ENCODE measurements at places on chromosomes 3 and 15. TPM values are rescaled to one million over a fixed set of nuclear protein-coding genes. Genes with fewer than 3 reads are reported as not detected.
A peak's percentile ranks its signal among the peaks of the same experiment; 100 is the strongest.

STARD9 gene
- 7.4 TPM for total RNA-seq

TTLL13 gene
- not detected for total RNA-seq

FAM81A gene
- total RNA-seq: 2.8 TPM

FAN1 gene
- total RNA-seq: 10.1 TPM

CLRN1 gene
- total RNA-seq: not detected

DISP2 gene
- 0.21 TPM for total RNA-seq

CLN6 gene
- total RNA-seq: 12.4 TPM

ZFYVE19 gene
- total RNA-seq: 33.8 TPM

PLA2G4E gene
- total RNA-seq: not detected

SSR3 gene
- 233 TPM for total RNA-seq

- H3K36me3 ChIP-seq: 0 out of 2 replicates have a peak, but pooled peaks cover 3% of the 10 kb centered on the region
- peak; percentile 82 for DNase-seq
- H3K27me3 ChIP-seq: no peaks in the 10 kb centered on the region
- no peak overlapping the region for H3K4me3 ChIP-seq
- H3K27ac ChIP-seq: peak overlapping the region; percentile 52
Measured at GRCh38 chr3:58383904-58384303, 49.7 kb downstream of the PDHB start.

GRCh38 chr15:77584201-77584600 is 48.5 kb downstream of the LINGO1 start:
- H3K36me3 ChIP-seq: no peaks in the 10 kb centered on the region
- DNase-seq: no peak
- no peak overlapping the region for H3K27ac ChIP-seq
- H3K4me1 ChIP-seq: no peaks in the 10 kb centered on the region
- no peaks in the 10 kb centered on the region for H3K27me3 ChIP-seq

DNA sequence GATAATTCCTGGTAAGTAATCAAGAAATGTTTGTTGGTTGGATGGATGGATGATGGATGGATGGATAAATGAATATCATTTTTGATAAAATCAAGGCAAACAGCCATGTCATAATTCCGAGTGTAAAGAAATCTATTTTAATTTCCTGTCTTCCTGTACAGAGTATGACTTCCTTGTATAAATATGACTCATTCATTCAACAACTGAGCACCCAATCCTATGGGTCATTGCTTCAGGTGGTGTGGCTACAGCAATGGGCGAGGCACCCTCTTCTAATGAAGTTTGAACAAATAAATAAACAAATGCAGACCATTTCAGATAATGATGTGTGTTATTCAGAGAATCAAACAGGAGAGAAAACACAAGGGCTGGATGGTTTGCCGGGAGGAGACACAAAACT is 198.7 kb downstream of the TNIK start:
- no peaks in the 10 kb centered on the region for H3K27me3 ChIP-seq
- no peak for DNase-seq
- no peak overlapping the region for H3K27ac ChIP-seq
- H3K36me3 ChIP-seq: no peaks in the 10 kb centered on the region
- H3K4me3 ChIP-seq: no peak overlapping the region

- no peak overlapping the region for H3K27ac ChIP-seq
- no peak overlapping the region for H3K4me3 ChIP-seq
- H3K27me3 ChIP-seq: no peaks in the 10 kb centered on the region
- DNase-seq: peak; percentile 8
- no peaks in the 10 kb centered on the region for H3K4me1 ChIP-seq
Measured at GRCh38 chr3:107740992-107741896, 218.5 kb downstream of the BBX start.

GRCh38 chr3:54321520-54321919 is 199.2 kb downstream of the CACNA2D3 start:
- no peak for DNase-seq
- H3K4me1 ChIP-seq: no peaks in the 10 kb centered on the region
- no peak overlapping the region for H3K4me3 ChIP-seq
- H3K27me3 ChIP-seq: no peaks in the 10 kb centered on the region
- no peaks in the 10 kb centered on the region for H3K36me3 ChIP-seq
- no peak overlapping the region for H3K27ac ChIP-seq

- no peak for DNase-seq
- H3K36me3 ChIP-seq: no peaks in the 10 kb centered on the region
- no peaks in the 10 kb centered on the region for H3K27me3 ChIP-seq
- no peak overlapping the region for H3K4me3 ChIP-seq
Measured at GRCh38 chr3:186998937-186999368, 68.6 kb downstream of the ST6GAL1 start.

- H3K27ac ChIP-seq: no peak overlapping the region
- H3K27me3 ChIP-seq: no peaks in the 10 kb centered on the region
- H3K36me3 ChIP-seq: no peaks in the 10 kb centered on the region
- no peak for DNase-seq
Measured at GRCh38 chr3:118543832-118544231, 490.8 kb downstream of the IGSF11 start.

DNA sequence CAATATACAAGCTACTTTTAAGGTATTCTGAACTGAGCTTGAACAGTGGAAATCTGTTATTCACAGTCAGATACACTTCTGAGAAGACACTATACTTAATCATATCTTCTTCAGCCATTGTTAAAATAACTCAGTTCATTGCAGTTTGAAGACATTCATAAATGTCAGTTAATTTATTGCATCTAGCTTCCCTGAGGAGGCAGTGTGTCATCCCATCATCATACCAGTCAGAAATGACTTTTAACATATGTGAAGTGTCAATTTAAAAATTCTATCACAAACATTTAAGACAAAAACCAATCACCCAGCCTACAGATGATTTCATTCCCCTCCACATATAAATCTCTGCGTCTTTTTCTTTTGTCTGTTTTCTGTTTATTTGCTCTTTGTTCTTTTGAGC is 7.5 kb downstream of the TMEM207 start:
- no peak overlapping the region for H3K4me3 ChIP-seq
- H3K27ac ChIP-seq: no peak overlapping the region
- H3K36me3 ChIP-seq: no peaks in the 10 kb centered on the region
- no peaks in the 10 kb centered on the region for H3K4me1 ChIP-seq
- no peaks in the 10 kb centered on the region for H3K27me3 ChIP-seq
- no peak for DNase-seq

DNA sequence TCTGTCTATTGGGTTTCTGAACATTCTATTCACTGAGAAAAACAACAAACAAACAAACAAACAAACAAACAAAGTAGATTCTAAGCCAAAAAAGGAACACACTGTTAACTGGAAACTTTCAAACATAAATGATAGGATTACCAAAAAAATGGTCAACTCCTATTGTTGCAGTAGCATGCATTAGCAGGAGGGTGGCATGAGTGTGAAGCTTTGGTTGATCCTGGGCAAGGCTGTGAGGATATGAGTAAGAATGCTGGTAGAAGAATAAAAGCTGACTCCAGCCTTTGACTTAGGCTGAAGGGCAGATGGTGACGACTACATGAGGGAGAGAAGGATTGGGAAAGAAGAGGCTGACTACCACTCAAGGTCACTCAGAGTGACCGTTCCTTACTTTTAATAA is 810.3 kb downstream of the VGLL3 start:
- H3K27me3 ChIP-seq: no peaks in the 10 kb centered on the region
- no peak overlapping the region for H3K27ac ChIP-seq
- H3K36me3 ChIP-seq: no peaks in the 10 kb centered on the region
- H3K4me1 ChIP-seq: no peaks in the 10 kb centered on the region
- no peak overlapping the region for H3K4me3 ChIP-seq

GRCh38 chr15:62940755-62941361 is 101.7 kb upstream of the TPM1 start:
- H3K4me1 ChIP-seq: peaks cover 22% of the 10 kb centered on the region
- peak overlapping the region; percentile 70 for H3K27ac ChIP-seq
- peak; percentile 86 for DNase-seq
- H3K36me3 ChIP-seq: no peaks in the 10 kb centered on the region

GRCh38 chr15:43105077-43105736 is 631 bp downstream of the UBR1 start:
- peak overlapping the region; percentile 57 for H3K4me3 ChIP-seq
- no peak for DNase-seq
- peaks cover 30% of the 10 kb centered on the region for H3K36me3 ChIP-seq
- no peaks in the 10 kb centered on the region for H3K27me3 ChIP-seq

DNA sequence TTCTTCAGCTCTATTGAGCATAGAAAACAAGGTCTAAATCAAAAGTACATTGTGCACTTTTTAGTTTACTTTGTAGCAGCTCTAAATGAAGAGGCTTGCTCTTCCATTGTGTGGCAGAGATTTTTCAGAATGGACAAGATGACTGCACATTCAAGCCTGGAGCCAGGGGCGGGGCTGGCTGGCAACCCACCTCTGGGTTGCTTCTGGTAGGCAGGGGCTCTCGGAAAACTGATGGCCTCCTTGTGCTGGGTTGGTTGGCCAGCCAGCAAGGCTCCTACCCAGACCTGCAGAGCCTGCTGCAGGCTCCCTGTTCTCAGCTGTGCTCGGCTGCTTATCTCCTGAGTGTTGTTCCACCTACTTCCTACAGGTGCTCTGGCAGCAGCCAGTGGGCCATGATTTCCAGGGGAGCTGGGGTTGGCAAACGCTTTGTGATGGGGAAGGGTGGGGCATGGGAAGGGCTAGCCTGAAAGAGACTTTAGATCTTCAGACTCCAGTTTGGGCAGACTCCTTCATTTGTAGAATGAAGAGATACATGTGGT is 8.8 kb downstream of the BSN start:
- no peaks in the 10 kb centered on the region for H3K36me3 ChIP-seq
- no peaks in the 10 kb centered on the region for H3K4me1 ChIP-seq
- no peaks in the 10 kb centered on the region for H3K27me3 ChIP-seq
- H3K4me3 ChIP-seq: no peak overlapping the region

GRCh38 chr15:29319823-29320222 is 50.2 kb upstream of the NSMCE3 start:
- H3K36me3 ChIP-seq: no peaks in the 10 kb centered on the region
- H3K4me1 ChIP-seq: no peaks in the 10 kb centered on the region
- no peak overlapping the region for H3K4me3 ChIP-seq
- no peak overlapping the region for H3K27ac ChIP-seq
- H3K27me3 ChIP-seq: peaks cover 21% of the 10 kb centered on the region
- DNase-seq: no peak

GRCh38 chr3:37952564-37952963 is 38.0 kb upstream of the VILL start:
- no peak overlapping the region for H3K4me3 ChIP-seq
- H3K4me1 ChIP-seq: peaks cover 56% of the 10 kb centered on the region
- no peaks in the 10 kb centered on the region for H3K27me3 ChIP-seq
- peak; percentile 50 for DNase-seq
- peaks cover 9% of the 10 kb centered on the region for H3K36me3 ChIP-seq

GRCh38 chr15:72786242-72786641 is 2.7 kb upstream of the ADPGK start:
- DNase-seq: no peak
- H3K4me1 ChIP-seq: peaks cover 51% of the 10 kb centered on the region
- H3K36me3 ChIP-seq: peaks cover 10% of the 10 kb centered on the region

DNA sequence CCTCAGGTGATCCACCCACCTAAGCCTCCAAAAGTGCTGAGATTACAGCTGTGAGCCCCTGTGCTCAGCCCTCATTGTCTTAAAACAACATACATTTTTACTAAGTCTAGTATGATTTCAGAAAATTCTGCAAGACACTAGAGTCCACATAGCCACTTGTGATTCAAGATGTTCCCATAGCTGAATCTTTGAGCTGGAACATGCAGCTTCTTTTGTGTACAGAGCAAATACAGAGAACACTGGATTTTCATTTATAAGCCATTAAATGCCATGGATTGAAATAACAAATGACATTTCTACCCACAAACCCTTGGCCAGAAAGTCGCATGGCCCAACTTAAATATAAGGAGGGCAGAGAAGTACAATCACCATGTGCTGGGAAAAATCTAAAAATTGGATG is 1489.2 kb upstream of the GBE1 start:
- no peaks in the 10 kb centered on the region for H3K4me1 ChIP-seq
- no peak overlapping the region for H3K27ac ChIP-seq
- no peak overlapping the region for H3K4me3 ChIP-seq
- DNase-seq: no peak

GRCh38 chr15:71701808-71702207 is 108.5 kb upstream of the NR2E3 start:
- no peaks in the 10 kb centered on the region for H3K36me3 ChIP-seq
- H3K4me1 ChIP-seq: peaks cover 26% of the 10 kb centered on the region
- H3K27me3 ChIP-seq: no peaks in the 10 kb centered on the region
- H3K4me3 ChIP-seq: no peak overlapping the region
- no peak overlapping the region for H3K27ac ChIP-seq

DNA sequence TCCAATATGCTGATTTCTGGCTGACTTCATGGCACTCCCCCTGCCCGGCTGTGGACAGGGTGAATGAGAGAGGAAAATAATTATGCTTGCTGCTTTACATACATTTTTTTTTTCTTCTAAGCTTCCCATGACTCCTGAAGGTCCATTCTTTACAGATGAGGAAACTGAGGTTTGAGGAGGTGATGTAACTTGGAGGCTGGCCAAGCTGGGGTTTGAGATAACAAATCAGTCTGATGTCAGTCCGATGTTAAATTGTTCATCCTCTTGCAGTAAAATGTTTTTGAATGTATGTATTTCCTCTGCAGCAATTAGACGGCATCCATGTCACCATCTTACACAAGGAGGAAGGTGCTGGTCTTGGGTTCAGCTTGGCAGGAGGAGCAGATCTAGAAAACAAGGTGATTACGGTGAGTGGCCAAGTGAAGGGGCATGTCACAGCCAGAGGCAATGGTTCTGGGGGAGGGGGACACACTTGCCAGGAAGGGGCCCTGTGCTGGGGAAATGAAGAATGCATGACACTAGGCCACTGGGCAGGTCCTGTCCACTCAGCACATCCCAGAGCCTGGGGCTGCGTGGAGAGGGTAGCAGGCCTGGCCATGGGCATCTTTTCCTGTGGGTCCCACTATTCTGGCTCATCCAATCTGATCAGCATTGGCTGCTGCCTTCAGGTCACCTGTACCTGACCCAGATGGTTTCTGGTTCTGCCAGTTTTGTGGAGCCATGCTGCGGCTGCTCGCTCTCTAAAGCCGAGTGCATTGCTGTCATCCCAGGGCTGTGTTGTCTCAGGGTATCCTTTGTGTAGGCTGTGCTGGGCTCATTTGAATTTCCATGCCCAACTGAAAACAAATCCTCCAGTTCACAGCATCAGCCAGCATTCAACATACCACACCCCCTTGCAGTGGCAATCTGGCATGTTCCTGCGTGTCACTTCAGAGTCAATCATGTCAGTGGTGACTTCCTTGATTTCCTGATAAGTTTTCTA is 20.4 kb downstream of the STARD5 start:
- no peak for DNase-seq
- no peak overlapping the region for H3K4me3 ChIP-seq
- H3K36me3 ChIP-seq: no peaks in the 10 kb centered on the region
- H3K27me3 ChIP-seq: no peaks in the 10 kb centered on the region
- 0 out of 2 replicates have a peak, but pooled peaks cover 5% of the 10 kb centered on the region for H3K4me1 ChIP-seq

- no peak overlapping the region for H3K4me3 ChIP-seq
- no peak overlapping the region for H3K27ac ChIP-seq
- peaks cover 8% of the 10 kb centered on the region for H3K4me1 ChIP-seq
- H3K36me3 ChIP-seq: no peaks in the 10 kb centered on the region
Measured at GRCh38 chr3:186413615-186414415, 51.8 kb upstream of the DGKG start.

DNA sequence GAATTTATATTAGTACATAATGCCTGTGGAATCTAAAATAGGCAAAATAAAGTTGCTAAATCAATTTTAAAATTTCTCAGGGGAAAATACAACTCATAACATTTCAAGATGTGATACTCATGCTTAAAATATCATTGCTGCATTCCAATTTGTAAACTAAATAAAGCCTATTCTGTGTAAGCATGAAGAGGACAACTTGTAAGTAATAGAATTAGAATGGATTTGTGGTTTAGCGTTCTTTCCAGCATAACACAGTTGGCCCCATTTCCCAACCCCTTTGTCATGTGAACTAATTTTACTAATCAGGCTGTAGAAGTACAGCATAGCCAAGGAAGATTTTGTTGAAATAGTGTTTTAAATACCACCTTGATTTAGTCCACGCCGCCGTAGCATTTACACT is 437.2 kb downstream of the SI start:
- H3K36me3 ChIP-seq: no peaks in the 10 kb centered on the region
- no peak for DNase-seq
- no peak overlapping the region for H3K27ac ChIP-seq
- no peaks in the 10 kb centered on the region for H3K27me3 ChIP-seq
- H3K4me3 ChIP-seq: no peak overlapping the region
